CD4-positive, alpha-beta memory T cell (primary cell): ENCODE measurements at places on chromosomes 2 and 18. TPM values are rescaled to one million over a fixed set of nuclear protein-coding genes. Genes with fewer than 3 reads are reported as not detected.
A peak's percentile ranks its signal among the peaks of the same experiment; 100 is the strongest.

Gene KCTD18
- 19.2 TPM for total RNA-seq

Gene RBKS
- 1.7 TPM for total RNA-seq

Gene SERPINB12
- total RNA-seq = not detected

Gene RAD51AP2
- total RNA-seq = not detected

Gene DLGAP1
- 0.17 TPM for total RNA-seq

Gene PRSS56
- total RNA-seq = not detected

Gene MBOAT2
- 1.5 TPM for total RNA-seq

Gene APCDD1
- total RNA-seq = not detected

Gene SLC9A4
- not detected for total RNA-seq

GRCh38 chr18:62741118-62741566, 25.8 kb downstream of the PHLPP1 start:
- H3K4me1 ChIP-seq = no peaks in the 10 kb centered on the region
- no peaks in the 10 kb centered on the region for H3K27me3 ChIP-seq
- DNase-seq = no peak
- no peak overlapping the region for H3K4me3 ChIP-seq

DNA sequence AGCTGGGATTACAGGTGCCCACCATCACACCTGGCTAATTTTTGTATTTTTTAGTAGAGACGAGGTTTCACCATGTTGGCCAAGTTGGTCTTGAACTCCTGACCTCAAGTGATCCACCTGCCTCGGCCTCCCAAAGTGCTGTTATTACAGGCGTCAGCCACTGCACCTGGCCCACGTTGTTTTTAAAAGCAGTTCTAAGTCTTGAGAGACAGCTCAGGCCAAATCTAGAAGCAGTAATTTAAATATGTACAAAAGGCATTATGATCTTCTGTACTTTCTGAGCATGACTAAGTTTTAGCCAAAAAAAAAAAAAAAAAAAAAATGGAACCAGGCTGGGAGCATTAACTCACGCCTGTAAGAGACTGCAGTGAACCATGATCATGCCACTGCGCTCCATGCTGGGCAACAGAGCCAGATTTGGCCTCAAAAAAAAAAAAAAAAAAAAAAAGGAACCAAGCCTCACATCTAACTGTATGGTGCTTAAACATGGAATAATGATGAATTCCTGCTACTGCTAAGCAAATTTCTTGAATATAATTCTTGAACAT, 4.0 kb downstream of the ABHD3 start:
- no peak for DNase-seq
- no peaks in the 10 kb centered on the region for H3K27me3 ChIP-seq
- no peak overlapping the region for H3K4me3 ChIP-seq
- peaks cover 22% of the 10 kb centered on the region for H3K4me1 ChIP-seq

- no peak for DNase-seq
- H3K4me1 ChIP-seq = peaks cover 8% of the 10 kb centered on the region
- peaks cover 8% of the 10 kb centered on the region for H3K27me3 ChIP-seq
- H3K27ac ChIP-seq = no peak overlapping the region
- H3K4me3 ChIP-seq = no peak overlapping the region
Measured at GRCh38 chr18:48136051-48136826, 205.8 kb upstream of the SMAD2 start.

DNA sequence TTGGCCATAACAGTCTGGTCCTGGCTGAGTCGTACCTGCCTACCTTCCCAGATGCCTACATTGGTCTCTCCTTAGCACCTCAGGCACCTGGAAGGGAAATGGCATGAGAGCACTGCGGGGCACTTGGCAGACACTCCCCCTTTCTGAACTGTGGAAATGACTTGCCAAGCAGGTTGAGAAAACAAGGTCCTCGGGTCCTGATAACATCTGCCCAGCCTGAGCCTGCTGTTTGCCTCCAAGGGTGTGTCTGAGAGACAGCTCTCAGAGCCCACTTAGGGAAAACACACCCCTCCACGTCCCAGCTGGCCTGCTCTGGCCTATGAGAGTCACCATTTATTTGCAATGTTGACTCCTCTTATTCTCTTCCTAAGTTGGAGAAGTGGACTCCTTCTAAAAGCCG, 10.5 kb downstream of the FAM110C start:
- no peak overlapping the region for H3K4me3 ChIP-seq
- H3K4me1 ChIP-seq = peaks cover 48% of the 10 kb centered on the region
- no peaks in the 10 kb centered on the region for H3K36me3 ChIP-seq
- no peak overlapping the region for H3K27ac ChIP-seq

DNA sequence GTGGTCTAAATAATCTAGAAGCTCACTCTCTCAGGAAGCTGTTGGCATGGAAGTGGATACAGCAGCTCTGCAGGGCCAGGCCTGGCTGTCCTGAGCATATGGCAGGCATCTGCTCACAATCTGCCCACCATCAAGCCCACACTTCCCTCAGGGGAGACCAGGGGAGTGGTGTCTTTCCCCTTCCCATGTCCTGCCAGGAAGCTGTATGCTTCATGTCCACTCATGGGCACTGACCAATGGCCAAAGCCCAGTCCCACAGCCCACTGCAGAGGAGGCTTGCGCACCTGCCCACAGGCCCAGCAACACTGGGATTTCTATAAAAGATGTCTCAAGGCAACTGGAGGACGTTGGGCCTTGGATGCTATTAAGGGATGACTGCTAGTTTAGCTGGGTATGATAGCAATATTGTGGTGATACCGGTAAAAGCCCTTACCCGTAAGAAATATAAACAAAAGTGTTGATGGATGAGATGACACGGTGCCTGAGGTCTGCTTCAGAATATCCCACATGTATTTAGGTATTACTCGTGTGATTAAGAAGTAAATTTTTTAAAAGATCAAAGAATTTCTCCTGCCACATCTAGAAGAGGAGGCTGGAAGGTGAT, 106.7 kb upstream of the CTDP1 start:
- no peaks in the 10 kb centered on the region for H3K27me3 ChIP-seq
- no peak overlapping the region for H3K4me3 ChIP-seq
- no peak for DNase-seq
- peaks cover 5% of the 10 kb centered on the region for H3K4me1 ChIP-seq
- H3K27ac ChIP-seq = no peak overlapping the region

DNA sequence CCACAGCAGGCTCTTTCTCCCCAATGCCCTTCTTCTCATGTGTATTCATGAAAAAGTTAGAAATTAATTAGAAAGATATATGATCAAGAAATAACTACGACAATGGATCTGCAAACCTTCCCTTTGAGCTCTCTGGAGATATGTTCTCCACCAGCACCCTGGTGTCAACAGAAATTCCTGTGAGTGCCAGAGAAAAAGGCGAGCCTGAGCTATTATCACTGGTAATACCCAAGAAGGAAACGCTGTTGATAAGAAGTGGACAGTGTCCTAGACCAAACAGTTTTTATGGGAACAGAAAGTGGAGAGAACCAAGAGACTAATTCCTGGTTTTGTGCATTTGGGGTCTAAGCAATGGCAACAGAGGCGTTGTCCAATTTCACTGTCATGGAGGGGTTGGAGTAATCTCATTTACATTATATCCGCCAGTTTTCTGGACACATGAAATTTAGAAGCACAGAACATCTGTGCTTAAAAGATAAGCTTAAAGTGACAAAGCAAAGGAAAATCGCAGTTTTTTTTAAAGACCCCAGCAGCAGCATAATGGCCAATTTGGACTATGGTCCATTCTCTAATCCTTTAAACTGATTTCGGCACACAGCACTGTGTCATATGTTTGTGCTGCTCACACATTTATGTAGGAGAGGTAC, 47.2 kb upstream of the CDC42EP3 start:
- peaks cover 4% of the 10 kb centered on the region for H3K4me1 ChIP-seq
- DNase-seq = no peak
- no peak overlapping the region for H3K27ac ChIP-seq
- no peaks in the 10 kb centered on the region for H3K36me3 ChIP-seq
- H3K4me3 ChIP-seq = no peak overlapping the region

DNA sequence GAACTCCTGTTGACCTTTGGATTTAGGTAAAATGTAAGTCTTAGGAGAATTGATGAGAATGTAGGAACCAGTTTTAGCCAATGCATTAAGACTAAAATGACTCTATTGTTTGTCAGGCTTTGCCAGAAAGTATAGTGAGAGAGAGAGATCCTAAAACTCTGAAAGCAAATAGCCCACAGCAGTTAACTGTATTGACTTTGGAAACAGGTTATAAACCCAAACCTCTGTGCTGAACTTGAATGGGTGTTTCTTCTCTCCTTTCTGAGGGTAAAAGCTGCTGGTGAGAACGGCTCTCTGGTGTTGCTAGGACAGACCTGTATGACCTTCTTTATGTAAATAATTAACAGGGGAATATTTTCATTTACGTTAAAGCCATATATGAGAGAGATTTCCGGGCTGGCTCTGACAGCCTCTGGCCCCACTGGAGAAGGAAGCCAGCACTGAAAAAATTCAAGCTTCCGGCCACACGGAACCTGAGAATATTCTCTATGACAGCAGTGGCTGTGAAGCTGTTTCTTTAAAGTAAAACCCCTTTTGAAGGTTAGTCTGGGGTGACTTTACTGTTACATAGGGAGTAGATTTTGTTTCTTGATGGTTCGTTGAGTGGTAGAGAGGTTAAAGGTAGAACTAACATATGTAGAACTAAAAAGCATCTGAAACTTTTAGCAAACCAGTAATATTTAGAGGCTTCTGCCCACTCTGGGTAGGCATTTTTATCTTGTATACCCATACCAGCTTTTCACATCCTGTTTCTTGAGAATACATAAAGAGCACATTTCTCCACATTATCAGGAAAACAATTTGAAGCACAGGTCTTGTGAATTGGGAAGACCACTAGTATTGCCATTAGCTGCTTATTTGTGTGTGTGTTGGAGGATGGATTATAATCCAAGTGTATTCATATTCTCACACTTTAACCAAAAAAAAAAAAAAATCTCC, 123.8 kb downstream of the SPTBN1 start:
- peak overlapping the region; percentile 94 for H3K27ac ChIP-seq
- no peak overlapping the region for H3K4me3 ChIP-seq
- peaks cover 100% of the 10 kb centered on the region for H3K4me1 ChIP-seq
- peak; percentile 58 for DNase-seq

DNA sequence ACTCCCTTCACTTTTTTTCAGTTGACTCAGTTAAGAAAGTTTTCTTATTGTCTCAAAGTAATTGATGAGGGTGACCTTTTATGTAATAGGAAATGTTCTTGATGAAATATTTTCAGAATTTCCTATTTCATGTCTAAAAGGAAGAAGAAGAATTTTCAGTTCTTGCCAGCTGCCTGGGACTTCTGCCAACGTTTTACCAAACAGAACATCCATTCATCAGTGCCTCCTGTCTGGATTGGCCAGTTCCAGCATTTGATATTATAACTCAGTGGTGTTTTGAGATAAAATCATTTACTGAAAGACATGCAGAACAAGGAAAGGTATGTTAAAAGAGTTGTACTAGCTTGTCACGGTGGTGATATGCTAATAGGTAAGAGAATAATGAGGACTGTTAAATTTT, 104.7 kb upstream of the MYO3B start:
- H3K4me3 ChIP-seq = no peak overlapping the region
- H3K27me3 ChIP-seq = no peaks in the 10 kb centered on the region
- DNase-seq = no peak
- no peaks in the 10 kb centered on the region for H3K4me1 ChIP-seq

GRCh38 chr2:208072250-208072892, 47.0 kb upstream of the PLEKHM3 start:
- H3K4me3 ChIP-seq = no peak overlapping the region
- peaks cover 4% of the 10 kb centered on the region for H3K27me3 ChIP-seq
- DNase-seq = peak; percentile 55
- H3K27ac ChIP-seq = no peak overlapping the region
- H3K36me3 ChIP-seq = no peaks in the 10 kb centered on the region
